ENCODE measurements at places on chromosomes 4 and X.

GRCh38 chr4:36587909-36588472 is 306.6 kb downstream of the DTHD1 start:
- DNase-seq = no peak

GRCh38 chr4:65461781-65462180 is 208.5 kb downstream of the EPHA5 start:
- no peak for DNase-seq

- no peak for DNase-seq
These were observed 88.9 kb upstream of the FAT4 start for GRCh38 chr4:125225806-125226205.

GRCh38 chr4:168621806-168622589 is 125.1 kb downstream of the PALLD start:
- no peak for DNase-seq

DNA sequence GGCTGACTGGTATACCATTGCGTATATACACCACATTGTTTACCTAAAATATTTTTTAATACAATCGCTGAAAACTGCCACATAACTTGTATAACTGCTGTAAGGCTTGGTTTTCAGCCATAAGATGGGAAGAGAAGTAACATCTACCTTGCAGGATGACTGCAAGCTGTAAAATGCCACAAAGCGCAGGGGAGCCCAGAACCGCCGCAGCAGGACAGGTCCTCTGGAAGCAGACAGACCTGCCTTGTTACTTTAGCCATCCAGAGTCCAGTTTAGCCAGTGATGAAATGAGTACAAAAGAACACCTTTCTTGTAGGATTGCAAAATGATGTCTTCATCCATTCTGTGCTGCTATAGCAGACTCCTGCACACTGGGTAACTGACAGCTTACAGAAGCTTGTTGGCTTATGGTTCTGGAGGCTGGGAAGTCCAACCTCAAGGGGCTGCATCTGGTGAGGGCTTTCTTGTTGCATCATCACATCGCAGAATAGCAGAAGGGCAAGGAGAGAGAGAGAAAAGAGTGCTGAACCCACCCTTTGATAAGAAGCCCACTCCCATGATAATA is 4.1 kb upstream of the CTBP1 start:
- no peak for DNase-seq

GRCh38 chr4:175823015-175823742 is 11.1 kb upstream of the GPM6A start:
- no peak for DNase-seq

DNA sequence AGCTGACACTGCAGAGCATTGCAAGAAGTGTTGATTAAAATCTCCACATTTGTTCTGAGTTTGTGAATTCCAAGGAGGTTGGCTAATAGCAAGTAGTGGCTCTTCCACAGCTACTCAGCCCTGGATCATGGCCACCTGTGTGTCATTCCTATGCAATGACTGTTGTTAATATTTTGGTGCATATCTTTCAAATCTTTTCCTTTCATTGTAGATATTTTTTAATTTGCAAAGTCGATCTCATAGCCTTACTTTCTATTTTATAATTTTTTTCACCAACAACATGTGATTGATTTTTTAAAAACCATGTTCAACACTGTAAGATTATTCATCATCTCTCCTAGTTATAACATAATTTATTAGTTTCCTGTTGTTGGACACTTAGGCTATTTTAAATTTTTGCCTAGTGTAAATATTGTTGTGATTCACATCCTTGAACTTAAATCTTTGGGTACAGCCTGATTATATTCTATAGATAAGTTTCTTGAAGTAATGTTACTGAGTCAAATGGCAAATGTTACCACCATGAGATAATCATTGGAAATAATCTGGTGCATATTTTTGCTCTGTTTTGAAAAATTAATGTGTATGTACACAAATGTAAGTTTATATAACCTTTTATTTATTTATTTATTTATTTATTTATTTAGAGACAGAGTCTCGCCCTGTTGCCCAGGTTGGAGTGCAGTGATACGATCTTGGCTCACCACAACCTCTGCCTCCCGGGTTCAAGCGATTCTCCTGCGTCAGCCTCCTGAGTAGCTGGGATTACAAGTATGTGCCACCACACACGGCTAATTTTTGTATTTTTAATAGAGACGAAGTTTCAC is 17.1 kb upstream of the ARHGAP10 start:
- DNase-seq = no peak

DNA sequence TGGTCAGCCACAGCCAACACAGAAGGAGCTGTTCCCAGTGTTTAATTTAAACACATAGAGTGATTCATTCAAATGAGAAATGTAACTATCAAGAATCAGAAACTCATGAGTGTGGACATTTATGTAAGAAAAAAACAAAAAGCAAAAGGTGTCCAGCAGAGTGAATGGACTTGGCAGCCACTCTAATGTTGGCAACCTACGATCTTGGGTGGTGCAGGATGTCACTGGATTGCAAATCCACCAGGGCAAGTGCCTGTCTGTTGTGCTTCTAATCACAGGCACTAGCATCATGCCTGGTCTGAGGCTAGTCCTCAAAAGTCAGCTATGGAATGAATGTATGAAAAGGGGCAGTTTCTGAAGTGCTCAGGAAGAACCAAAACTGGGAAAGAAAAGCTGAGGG is 277.7 kb upstream of the CLNK start:
- no peak for DNase-seq

DNA sequence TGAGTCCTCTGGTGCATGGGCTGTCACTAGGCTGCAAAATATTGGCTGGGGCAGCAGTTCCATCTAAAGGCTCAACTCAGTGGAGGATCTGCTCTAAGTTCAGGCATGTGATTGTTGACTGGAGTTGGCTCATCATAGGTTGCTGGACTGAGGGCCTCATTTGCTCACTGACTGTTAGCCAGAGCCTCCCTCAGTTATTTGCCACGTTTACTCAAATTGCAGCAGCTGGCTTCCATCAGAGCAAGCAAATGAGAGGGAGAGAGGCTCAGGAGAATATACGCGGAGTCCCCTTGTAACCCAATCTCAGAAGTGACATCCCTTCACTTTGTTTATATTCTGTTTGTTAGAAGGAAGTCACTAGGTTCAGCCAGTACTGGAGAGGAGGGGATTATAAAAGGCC is 54.1 kb downstream of the BMP3 start:
- no peak for DNase-seq

DNA sequence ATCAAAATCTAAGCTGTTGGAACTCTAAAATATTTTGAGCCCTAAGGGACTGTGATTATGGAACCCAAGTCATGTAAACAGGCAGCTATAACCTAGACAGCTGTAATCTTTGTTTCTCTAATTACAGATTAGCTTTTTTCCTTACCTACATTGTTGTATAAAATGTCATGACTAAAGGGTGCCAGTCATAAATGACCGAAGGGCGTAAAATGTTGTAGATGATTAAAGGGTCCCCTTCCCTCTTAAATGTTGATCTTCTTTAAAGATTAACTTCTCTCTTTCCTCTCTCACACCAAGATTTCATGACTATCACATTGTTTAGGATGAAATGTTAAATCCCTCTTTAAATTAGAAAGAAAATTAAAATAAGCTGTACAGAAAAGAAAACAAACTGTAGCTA is 659.4 kb upstream of the NR3C2 start:
- no peak for DNase-seq

DNA sequence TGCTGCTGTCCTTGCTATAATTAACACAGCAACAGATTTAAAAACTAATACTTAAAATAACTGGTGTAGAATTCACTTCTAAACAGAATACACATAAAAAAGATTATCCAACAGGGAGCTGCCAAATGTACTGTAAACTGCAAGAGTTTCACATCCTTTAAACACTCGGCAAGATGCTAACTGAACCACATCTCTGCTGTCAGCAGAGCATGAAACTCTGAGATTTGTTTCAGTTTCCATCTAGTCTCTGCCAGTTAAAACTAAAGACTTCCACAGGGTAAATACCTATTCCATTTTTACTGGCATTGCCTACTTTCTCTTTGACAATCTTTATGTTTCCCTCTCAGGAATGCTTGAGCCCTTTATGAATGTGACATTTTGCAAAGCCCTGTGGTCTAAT is 127.7 kb downstream of the SLC7A11 start:
- no peak for DNase-seq

GRCh38 chr4:3313139-3313538 is 20.3 kb downstream of the RGS12 start:
- DNase-seq = no peak

GRCh38 chrX:152819732-152820131 is 10.8 kb downstream of the CETN2 start:
- no peak for DNase-seq

GRCh38 chr4:182644683-182645050 is 272.5 kb downstream of the DCTD start:
- DNase-seq = no peak

GRCh38 chr4:53671757-53672156 is 80.5 kb upstream of the LNX1 start:
- no peak for DNase-seq

GRCh38 chrX:3599802-3600430 is 113.5 kb downstream of the PRKX start:
- DNase-seq = no peak

- DNase-seq = no peak
These were observed 27.8 kb downstream of the RASL11B start for GRCh38 chr4:52889778-52890520.

- DNase-seq = no peak
These were observed 28.4 kb upstream of the UVSSA start for GRCh38 chr4:1318488-1319213.

DNA sequence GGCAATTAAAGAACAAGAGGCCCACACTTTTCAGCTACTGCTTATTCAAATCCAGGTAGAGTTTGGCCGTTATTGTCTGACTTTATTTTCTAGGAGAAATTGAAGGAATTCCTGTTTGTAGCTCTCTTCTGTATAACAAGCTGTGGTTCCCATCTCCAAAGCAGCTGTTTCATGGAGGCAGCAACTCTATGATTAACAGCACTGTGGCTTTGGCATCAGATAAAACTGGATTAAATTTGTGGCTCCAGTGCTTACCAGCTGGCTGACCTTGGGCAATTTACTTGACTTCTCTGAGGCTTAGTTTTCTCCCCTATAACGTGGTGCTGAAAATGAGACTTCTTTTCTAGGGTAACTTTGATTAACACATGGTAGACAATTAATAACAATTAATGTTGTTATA is 28.1 kb downstream of the SLC30A9 start:
- no peak for DNase-seq

DNA sequence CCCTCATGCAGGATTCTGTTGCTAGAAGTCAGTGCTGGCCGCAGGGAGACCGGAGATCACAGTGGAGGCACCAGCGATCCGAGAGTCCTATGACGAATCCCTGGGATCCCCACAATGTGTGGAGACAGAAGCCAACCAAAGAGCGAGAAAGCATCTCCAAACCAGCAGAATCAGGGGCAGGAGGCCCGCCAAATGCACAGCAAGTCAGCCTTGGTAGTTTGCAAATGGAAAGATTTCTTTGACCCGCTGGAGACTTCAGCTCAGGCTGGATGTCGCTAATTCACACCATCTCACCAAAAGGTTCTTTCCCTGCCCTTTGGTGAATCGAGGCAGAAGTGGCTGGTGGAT is 505 bp upstream of the PKD2 start:
- no peak for DNase-seq

- no peak for DNase-seq
These were observed 60.9 kb downstream of the C4orf51 start for GRCh38 chr4:145740806-145741205.

DNA sequence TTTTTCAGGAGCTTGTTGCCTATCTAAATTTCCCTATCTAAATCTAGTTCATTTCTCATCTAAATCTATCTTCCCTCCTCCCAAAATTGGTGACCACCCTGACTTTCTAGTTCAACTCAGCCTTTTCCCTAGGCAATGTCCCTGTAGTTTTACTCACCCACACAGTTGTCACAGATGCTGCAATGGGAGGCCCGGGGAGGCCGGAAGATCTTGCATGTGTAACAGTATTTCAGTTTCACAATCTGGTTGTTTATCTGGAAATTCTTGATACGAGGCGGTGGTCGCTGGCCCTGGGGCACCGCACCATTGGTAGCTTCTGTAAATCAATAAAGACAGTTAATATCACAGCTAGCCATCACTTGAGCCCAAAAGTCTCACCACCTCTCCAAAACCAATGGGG is 20.2 kb downstream of the ZDHHC9 start:
- DNase-seq = no peak

GRCh38 chrX:37746218-37746941 is 33.5 kb upstream of the CYBB start:
- DNase-seq = no peak

GRCh38 chrX:110363244-110363643 is 4.6 kb downstream of the RTL9 start:
- DNase-seq = no peak

- DNase-seq = no peak
These were observed 31.8 kb upstream of the HSD17B13 start for GRCh38 chr4:87354168-87355102.
